Effector CD4-positive, alpha-beta T cell (primary cell): ENCODE measurements at places on chromosomes 16 and 17.
A peak's percentile ranks its signal among the peaks of the same experiment; 100 is the strongest.

GRCh38 chr16:48246066-48246465 is 1.3 kb downstream of the ABCC11 start:
- no peak for DNase-seq

DNA sequence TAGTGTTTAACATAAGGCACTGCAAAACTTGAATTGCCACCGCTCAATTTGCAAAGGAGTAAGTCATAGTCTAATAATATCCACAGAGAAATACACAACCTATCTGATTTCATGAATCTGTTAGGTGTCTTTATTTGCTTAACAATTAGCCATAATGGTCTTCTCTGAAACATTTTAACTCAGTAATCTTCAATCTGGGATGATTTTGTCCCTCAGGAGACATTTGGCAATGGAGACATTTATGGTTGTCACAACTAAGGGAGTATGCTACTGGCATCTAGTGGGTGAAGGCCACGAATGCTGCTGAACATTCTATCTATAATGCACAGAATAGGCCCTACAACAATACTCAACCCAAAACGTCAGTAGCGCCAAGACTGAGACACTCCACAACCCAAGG is 4.3 kb downstream of the UBE2G1 start:
- DNase-seq, result no peak

- no peak for DNase-seq
Measured at GRCh38 chr16:47716571-47716970, 255.4 kb downstream of the PHKB start.

GRCh38 chr16:785563-786535 is 2.3 kb downstream of the RPUSD1 start:
- peak; percentile 67 for DNase-seq

- DNase-seq, result no peak
Measured at GRCh38 chr16:47197536-47198179, 53.9 kb upstream of the NETO2 start.

DNA sequence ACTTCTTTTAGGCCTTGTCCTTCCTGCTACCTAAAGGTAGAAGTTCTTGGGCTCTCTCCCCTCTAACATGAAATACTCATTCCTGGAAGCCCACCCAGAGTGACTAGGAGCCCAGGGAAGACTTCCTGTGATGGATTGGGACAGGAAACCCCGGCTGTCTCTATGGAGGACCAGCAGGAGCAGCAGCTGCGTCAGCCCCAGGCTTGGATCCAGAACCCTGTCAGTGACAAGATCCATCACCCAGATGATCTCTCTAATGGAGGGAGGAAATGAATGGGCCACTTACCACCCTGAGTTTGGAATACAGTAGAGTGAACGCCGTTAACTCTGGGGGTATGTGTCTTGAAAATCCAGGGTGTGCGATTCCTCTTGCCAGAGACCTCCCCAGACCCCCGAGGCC is 195.7 kb upstream of the WSCD1 start:
- no peak for DNase-seq
